ENCODE measurements at places on chromosomes 3 and 15.
A peak's percentile ranks its signal among the peaks of the same experiment; 100 is the strongest.

DNA sequence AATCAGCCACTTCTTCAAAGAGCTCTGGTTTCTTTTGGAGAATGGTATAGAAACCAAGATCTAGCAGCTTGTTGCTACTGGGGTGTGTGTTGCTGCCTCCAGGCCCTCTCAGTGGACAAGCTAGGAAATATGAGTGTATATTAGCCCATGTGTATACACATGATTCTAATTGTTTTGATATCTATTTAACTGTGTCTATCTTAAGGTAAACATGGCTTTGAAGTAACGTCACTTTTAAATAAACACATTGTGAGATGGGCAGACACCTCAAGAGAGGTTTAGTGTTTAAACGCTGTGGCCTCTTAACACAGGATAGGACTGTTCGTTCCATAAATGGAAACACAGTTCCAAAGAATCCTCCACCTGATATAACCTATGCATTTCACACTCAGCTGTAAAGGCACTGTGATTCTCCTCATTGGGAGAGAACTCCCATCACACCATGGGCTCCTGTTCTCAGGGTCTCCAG is 87.0 kb downstream of the GMPS start:
- ATAC-seq: no peak

- peak; percentile 67 for ATAC-seq
These were observed 211.9 kb downstream of the CADM2 start for GRCh38 chr3:85170646-85171045.

GRCh38 chr3:152243721-152244516 is 24.8 kb upstream of the MBNL1 start:
- ATAC-seq: peak; percentile 20

DNA sequence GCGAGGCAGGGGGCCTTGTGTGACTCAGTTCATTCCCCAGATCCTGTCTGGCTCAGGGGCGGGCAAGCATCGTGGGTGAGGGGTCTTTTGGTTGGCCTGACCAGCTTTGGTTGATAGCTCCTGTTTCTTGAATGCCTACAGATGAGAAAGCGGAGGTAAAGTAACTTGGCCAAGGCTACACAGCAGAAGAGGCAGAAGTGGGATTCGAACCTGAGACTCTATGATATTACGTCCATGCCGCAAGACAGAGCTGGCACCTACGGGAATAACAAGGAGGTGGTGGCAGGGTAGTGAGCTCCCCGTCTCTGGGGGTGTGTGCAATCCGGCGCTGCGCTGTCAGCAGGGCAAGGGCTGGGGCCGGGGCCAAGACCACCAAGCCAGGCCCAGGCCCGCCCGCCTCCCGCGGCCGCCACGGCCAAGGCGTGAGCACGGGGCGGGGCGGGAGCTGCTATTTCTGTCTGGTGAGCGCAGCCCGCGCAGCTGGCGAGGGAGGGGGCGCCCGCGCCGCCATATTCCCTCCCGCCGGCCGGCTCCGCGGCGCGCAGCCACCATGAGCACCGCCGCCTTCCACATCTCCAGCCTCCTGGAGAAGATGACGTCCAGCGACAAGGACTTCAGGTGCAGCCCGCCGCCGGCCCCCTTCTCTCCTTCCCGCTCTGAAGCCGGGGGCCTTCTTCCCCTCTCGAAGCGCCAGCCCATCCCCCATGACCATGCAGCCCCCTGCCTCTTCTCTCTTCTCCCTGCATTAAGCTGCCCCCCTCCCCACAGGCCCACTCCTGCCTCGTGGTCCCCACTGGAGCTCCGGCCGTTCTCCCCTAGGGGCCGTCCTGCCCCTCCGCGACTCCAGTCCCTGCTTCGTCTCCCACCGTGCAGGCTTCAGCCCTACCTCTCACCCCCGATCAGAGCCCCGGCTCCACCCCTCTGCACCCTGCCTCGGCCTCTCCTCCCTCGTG is at the start of gene CAND2:
CAND2 (plus strand) TSS at position 510 of the 953 bp plus-strand sequence; CDS start at position 551, 41 bp downstream.
- peak; percentile 64 for ATAC-seq

- ATAC-seq: no peak
These were observed 2.6 kb downstream of the GP5 start for GRCh38 chr3:194396539-194396858.

DNA sequence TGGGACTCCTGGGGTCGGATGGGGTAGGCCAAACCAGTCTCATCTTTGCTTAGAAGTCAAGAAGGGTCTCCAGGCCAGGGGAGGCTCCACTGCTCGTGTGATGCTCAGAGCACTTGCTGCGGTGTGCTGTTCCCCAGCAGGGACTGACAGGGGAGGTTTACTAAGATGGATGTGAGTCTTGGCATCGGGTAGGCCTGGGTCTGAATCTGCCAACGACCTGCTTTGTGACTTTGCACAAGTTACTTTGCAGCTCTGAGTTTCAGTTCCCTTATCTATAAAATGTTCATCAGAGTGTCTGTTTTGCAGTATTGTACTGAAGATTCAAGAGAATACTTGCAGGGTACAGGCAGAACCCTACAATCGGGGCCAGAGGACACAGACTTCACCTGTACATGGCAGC is 17.3 kb upstream of the CDCP1 start:
- no peak for ATAC-seq

GRCh38 chr15:25250011-25250596 is 188.7 kb downstream of the UBE3A start:
- ATAC-seq: no peak

DNA sequence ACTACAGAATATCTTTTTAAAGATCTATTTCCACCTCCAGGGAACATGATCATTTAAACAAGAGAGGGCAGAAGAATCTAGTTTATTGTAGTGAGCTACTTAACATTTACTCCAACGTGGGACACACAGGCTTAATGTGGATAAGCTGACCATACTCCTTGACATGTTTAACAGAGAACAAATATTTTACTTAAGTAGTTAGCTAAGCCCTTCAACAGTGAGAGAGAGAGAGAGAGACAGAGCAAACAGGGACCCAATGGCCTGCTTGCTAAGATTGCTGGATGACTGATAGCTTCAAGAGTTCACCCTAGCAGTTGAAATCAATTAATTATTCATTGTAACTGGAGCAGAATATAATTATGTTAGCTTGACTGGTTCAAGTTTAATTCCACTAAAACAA is 158.6 kb downstream of the ADAM10 start:
- ATAC-seq: no peak

- peak; percentile 37 for ATAC-seq
These were observed 158.8 kb downstream of the CLSTN2 start for GRCh38 chr3:140093742-140094141.

- no peak for ATAC-seq
These were observed 1.5 kb upstream of the AMIGO3 start for GRCh38 chr3:49720855-49721595.

DNA sequence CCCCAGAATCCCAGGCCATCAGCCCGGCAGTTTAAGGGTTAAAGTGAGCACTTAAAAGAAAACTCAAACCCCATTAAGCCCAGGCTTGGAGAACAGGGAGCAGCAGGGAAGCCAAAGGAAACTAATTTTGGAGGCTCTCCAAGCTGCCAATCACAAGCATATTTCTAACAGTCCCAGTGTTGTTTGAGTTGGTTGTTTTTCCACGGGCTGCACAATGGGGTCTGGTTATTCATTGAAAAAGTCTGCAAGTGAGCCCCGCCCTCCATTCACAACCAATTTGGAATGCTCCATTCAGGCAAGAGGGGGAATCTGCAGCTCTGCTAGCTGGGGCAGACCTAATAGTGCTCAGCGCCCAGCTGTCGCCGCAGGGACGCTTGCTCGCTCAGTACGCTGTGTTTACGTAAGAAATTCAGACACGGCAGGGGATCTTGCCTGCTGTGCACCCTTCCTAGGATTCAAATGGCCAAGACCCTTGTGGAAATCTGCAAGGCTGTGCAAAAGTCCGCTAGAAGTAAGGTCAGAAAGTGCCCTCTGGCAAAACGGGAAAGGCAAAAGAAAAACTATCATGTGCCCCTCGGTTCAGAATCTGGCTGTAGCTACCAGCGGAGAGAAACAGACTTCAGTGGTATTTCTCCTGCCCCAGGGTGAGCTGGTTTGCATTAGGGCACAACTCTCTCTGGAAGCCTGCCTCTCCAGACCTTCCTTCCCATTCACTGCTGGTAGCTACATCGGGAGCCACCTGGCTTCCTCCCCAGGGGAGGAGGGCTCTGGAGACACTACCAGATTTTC is 11.0 kb downstream of the ETV5 start:
- ATAC-seq: peak; percentile 85

- no peak for ATAC-seq
These were observed 58.3 kb upstream of the TFRC start for GRCh38 chr3:196140224-196140623.

- ATAC-seq: no peak
These were observed 129.8 kb upstream of the GBE1 start for GRCh38 chr3:81891055-81891895.

DNA sequence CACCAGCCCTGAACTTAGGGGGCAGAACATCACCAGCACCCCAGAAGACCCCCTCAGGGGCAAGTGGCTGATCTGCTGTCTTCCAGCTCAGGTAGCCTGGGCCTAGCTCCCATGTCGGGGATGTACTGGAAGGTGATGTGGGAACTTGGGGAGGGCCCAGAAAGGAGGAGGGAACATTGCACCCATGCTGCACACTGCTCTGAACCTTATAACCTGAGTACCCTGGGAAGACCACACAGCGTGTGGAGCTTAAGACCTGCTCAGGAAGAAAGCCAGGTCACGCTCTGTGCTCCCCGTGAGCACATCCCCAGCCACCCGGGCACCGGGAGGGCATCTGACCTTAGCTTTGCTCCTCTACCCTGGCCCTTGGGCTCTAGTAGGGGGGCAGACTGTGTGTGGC is 159.4 kb downstream of the ATP10A start:
- no peak for ATAC-seq

DNA sequence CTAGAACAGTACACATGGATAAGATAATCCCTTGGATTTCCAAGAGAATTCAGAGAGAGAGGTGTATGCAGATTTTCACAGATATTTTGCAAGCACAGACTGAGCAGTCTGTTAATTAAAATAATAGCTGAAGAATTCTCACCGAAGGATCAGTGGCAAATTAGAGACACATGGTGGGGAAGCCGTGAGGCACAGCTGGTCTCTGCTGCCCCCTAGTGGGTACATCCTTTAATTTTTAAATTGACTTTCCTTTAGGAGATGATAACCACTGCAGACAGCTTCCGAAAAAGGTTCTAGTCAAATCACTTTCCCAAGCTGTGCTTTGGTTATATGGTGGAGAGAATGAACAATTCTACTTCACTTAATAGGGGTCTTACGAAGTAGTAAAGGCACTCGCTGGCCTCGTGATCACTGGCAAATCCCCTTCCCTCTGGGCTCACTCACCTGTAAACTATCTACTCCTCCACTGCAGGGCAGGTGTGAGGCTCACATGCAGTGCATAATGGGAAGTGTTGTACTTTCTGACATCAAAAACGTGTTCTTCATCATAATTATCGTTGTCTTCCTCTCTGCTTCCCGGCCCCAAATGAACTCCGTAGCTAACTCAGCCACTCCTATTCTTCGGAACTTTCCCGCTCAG is 19.5 kb downstream of the MESD start:
- peak; percentile 84 for ATAC-seq

DNA sequence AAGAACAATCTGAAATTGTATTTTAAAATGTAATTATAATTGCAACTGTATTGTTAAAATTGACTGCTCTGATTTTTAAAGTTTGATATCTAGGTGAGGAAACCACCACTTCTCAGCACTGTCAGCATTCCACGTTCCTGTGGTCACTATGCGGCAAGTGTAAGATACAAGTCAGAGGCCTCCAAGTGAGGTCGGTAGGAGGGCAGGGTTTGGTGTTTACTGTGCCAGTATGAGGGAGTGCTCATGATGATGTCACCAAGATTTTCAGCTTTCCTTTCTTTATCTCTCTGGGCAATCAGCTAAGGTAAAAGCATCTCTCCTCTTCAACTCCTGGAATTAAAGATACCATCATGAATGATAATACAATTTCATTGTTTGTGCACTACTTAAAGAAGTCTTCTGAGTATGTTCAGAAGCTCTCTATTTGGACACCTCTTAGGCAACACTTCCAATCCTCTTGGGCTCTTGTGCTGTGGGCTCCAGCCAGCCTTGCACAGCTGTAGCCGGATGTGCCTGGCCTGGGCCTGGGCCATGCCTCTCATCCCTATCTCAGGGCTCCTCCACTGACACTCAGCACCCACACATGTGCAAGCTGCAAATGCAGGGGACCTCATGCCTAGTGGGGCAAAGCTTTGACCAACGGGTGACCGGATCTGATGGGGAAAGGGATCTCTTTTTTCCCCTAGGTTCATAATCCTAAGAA is 42.9 kb downstream of the CCR3 start:
- ATAC-seq: no peak

DNA sequence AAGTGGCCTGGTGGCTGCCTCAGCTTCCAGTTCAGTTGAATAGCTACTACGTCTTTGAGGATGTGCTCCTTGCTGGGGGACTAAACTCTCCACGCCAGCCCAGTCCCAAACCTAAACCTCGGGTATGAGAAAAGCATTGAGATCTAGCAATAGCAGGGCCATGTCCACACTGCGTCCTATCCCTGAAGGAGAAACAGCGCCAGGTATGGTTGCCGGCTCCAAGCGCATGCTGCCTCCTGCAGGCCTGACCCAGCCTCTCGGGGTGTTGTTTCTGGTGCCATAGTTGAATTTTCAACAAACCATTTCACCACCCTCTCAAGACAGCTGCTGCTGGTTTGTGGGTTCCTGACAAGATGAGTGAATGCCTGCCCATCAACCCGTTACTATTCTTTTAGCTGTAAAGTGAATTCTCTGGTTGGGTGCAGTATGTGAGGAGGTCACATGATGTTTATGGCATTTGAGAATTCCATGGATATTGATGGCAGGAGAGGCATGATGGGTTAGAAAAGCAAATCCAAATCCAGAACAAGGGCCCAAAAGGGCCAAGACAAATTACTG is 13.0 kb upstream of the SLC28A1 start:
- no peak for ATAC-seq

- no peak for ATAC-seq
These were observed 115.1 kb upstream of the ICE2 start for GRCh38 chr15:60594071-60594470.

DNA sequence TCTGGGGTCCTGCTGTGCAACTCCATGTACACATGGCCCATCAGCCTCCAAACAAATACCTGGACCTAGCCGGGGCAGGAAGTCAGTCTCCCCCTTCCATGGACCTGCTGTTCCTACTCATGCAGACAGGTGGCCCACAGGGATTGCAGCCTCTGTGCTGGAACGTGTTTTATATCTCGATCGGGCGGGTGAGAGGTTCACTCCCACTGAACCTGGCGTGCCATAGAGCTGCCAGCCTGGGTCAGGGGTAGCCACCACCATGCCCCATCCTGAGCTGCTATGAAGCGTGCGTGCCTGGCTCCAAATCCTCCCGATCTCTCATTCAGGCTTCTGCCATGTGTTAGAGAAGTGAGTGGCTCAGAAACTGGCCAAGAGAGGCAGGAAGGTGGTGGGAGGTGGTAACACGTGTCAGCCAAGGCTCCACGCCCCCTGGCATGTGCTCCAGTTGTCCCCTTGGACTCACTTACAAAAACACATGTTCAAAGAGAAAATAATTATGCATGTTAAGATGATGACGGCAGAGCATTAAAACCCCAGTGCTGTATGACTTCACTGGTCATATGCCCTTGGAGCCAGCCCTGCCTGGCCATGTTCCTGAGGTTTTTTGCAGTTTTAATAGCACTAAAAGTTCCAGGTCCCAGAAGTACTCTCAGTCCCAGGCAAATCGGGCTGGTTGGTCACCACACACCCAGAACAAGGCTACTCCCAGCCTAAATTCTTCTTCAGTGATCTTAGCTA is 30.6 kb downstream of the CTSH start:
- peak; percentile 60 for ATAC-seq

- peak; percentile 50 for ATAC-seq
These were observed 103.3 kb downstream of the IL1RAP start for GRCh38 chr3:190617185-190617584.

- no peak for ATAC-seq
These were observed 65.1 kb downstream of the GOLIM4 start for GRCh38 chr3:168030577-168030976.

Data from esophagus mucosa (tissue), 1 donor.